ENCODE measurements at places on chromosomes 13 and 19.

GRCh38 chr13:112977091-112977490 is 8.1 kb downstream of the MCF2L start:
- DNase-seq: no peak

DNA sequence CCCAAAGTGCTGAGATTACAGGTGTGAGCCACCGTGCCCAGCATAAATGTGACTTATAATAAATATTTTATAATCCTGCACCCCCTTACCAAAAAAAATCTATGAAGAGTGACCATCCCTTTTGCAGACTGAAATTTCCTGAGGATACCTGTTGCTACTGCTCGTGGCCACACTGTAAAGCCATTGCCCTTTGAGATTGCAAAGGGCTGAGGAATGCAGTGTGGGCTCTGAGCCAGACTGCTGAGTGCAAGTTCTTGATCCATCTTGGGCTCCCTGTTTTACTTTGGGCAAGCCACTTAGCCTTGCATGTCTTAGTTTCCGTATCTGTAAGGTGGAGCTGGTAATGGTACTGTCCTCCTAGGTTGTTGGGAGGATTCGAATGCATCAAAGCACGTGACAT is 23.4 kb downstream of the SIPA1L3 start:
- DNase-seq: no peak

DNA sequence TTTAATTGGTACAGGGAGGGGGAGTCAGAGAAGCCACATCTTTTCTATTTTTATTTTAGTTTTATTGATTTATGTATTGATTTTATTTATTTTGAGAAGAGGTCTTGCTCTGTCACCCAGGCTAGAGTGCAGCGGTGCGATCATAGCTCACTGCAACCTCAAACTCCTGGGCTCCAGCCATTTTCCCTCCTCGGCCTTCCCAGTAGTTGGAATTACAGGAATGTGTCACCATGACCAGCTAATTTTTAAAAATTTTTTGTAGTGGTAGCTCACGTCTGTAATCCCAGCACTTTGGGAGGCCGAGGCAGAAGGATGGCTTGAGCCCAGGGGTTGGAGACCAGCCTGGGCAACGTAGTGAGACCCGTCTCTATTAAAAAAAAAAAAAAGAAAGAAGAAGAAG is 4.1 kb downstream of the IL27RA start:
- DNase-seq: no peak

GRCh38 chr19:6740589-6741343 is 1.3 kb downstream of the TRIP10 start:
- no peak for DNase-seq

GRCh38 chr13:32002873-32003272 is 28.7 kb upstream of the FRY start:
- DNase-seq: no peak

DNA sequence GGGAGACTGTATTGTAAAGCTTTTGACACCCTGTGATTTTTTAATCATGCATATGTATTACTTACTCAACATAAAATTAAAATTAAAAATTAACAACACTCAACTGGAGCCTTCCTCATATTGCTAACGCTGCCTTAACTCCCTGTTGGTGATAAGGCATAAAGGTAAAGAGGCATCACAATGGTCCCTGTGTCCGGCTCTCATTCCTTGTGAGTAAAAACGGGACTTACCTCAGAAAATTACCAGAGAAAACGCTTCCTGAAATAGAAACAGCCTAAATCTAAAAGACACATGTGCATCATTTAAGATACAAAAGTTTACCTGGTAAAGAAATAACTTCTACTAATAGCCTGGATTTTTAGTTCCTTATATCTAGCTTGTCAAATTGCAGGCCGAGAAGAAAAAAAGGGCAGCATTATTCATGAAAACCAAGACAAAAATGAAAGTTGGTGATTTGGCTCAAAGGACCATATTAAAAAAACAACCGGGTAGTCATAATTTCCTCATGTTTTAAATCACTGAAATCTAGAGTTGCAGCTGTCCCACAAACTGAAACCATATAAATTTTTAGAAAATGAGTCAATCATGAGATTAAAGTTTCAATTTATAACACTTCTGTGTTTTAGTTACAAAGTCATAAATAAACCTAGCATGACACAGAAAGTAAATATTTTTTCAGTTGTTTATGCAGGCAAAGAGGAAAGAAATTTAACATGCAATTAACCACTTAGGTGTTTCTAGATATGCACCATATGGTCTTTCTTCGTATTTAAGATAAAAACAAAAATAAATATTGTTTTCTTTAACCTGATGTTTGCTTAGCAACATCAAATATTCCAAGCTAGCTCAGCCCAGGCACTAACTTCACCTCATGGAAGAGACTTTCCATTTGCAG is 94.7 kb downstream of the MIPEP start:
- DNase-seq: no peak

DNA sequence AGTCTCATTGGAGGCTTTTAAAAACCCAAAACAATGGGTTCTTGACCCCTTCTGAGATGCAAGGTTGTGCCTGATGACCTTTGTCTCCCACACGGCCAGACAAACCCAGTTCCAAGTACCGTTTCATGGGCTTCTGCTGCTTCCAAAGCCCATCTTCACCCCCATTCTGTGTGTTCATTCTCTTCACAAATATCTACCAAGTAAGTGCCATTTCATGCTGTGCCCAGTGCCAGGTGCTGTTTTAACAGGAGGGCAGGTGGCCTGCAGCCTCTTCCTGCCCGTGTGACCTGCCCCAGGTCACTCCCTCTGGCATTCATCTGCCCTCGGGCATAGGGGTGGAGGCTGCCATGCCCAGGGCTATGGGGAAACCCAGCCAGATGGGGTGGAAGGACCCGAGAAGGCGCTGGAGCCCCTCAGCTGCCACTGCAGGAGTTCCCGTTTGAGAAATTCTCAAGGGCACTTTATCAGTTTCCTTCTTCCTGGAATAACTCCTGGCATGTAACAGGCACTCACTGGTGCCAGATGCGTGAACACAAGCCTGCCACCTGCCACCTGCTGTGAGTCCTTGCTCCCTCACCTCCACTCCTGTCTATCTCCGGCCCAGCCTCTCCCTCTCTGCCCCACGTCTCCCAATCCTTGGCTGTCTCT is 12.5 kb downstream of the CAPN12 start:
- DNase-seq: no peak

DNA sequence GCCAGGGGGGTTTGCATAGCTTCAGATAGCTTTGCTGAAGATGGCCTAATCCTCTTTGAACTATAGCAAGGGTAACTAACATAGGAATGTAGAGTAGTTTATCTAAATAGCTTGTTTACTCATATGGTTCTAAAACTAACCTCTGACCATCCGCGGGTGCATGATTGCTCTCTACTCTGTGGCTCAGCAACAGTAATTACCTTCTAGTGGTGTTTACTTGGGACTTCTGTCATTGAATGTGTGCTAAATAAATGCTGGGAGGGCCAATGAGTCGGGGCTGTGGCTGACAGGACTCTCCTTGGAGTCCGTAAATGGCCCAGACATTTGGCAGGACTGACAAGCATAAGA is 1461.9 kb downstream of the UQCRFS1 start:
- no peak for DNase-seq

DNA sequence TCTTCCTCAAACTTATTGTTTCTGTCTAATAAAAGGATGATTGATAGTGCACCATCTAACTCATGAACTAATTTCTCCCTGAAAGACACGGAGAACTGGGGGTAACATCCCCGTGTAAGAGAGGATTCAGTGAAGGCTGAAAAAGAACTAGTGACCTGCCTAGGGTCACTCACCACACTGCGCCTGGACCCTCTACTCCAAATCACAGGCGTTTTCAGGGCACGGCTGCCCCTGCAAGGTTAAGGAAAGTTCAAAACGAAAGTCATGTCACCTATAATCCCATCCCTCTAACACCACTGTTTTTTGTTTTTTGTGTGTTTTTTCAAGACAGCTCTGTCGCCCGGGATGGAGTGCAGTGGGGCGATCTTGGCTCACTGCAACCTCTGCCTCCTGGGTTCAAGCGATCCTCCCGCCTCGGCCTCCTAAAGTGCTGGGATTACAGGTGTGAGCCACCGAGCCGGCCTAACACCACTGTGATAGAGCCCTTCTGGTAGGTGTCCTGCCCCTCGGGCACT is 8.7 kb downstream of the URAD start:
- no peak for DNase-seq

DNA sequence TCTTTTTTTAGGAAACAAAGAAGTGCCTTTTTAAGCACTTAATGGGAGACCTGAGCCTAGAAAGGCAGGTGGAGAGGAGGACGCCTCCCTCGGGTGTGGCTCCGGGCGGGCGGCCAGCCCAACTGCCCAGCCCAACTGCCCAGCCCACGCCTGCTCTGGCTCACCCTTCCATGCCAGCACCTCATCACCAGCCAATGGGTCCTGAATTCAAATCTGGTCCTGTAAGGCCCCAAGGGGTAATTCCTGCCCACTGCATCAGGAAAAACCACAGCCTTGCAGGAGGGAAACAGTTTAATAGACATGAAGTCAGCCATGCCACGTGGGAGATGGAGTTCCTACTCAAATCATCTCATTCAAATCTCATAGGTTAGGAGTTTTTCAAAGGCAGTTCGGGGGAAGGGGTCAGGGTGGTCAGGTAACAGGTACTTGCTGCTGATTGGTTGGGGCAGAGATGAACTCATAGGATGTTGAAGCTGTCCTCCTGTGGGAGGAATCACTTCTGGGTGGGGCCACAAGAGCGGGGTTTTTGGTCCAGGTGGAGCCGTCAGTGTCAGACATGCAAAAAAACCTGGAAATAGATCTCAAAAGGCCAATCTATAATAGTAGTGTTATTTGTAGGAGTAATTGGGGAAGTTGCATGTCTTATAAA is 64.9 kb downstream of the HSPH1 start:
- no peak for DNase-seq

- no peak for DNase-seq
Observed at GRCh38 chr13:70856025-70856424, 747.8 kb upstream of the KLHL1 start.

DNA sequence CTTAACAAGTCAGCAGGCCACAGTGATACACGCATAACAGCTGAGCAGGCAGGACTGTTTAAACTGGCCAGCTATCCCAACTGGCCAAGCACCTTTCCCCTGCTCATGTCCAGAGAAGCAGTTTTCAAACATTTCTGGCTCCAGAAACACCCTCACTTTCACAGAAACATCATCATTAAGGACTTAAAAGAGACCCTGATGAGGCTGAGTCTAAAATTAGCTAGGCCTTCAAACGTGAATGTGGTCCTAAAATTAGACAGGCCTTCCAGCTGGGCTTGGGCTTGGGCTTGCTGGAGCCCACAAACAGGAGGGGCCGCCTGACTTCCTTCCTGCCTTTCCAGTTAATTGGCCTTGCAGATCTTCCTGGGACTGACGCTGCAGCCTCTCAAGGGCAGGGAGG is 334.2 kb downstream of the DNAJC15 start:
- DNase-seq: no peak

GRCh38 chr19:15466851-15467733 is 2.7 kb upstream of the RASAL3 start:
- DNase-seq: peak; percentile 69

GRCh38 chr13:88051746-88052482 is 380.7 kb downstream of the SLITRK5 start:
- DNase-seq: no peak

GRCh38 chr13:37954191-37954590 is 84.6 kb upstream of the TRPC4 start:
- no peak for DNase-seq

DNA sequence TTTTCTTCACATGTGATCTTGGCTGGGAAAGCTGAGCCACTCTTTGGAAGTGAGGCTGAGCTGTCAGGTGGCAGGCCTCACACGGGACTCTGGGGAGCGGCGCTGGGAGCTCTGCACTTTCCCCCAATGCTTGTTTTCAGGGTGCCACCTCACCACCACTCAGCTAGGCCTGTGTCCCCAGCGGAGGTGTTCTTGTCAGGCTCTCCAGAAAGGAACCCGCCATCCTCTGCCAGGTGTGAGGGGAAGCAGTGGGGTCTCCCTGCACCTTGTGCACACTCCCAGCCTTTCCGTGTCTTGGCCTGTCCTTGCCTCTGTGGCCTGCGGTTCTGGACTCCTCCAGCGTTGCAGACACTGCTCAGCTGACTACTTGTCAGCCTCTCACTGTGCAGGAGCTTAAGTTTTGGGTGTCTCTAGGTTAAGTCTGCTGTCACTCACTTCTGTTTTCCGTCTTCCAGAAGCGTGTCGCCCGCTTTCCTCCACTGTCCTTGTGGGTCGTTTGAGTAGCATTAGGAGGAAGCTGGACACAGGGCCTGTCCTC is 51.9 kb downstream of the GGACT start:
- no peak for DNase-seq

- DNase-seq: no peak
Observed at GRCh38 chr13:106471957-106472543, 63.4 kb downstream of the EFNB2 start.

- no peak for DNase-seq
Observed at GRCh38 chr13:24215732-24216131, 55.2 kb downstream of the SPATA13 start.

- DNase-seq: no peak
Observed at GRCh38 chr19:46173886-46174480, 25.9 kb downstream of the IGFL2 start.

DNA sequence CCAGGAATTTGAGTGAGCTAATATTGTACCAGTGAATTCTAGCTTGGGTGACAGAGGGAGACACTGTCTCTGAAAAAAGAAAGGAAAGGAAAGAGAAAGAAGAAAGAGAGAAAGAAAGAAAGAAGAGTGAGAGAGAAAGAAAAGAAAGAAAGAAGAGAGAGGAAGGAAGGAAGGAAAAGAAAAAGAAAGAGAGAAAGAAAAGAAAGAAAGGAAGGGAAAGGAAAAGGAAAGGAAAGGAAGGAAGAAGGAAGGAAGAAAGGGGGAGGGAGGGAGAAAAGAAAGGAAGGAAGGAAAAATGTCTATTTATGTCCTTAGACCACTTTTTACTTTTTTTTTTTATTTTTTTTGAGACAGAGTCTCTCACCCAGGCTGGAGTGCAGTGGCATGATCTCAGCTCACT is 5.4 kb upstream of the ZNF491 start:
- DNase-seq: no peak

GRCh38 chr13:98568918-98569317 is 8.0 kb downstream of the STK24 start:
- no peak for DNase-seq

DNA sequence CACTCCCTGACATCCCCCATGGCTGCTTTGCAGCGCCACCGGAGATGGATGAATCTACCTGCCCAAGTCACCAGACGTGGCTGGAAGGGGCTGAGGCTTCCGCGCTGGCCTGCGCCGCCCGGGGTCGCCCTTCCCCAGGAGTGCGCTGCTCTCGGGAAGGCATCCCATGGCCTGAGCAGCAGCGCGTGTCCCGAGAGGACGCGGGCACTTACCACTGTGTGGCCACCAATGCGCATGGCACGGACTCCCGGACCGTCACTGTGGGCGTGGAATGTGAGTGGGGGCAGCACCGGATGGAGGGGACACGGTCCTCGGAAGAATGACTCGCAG is 4.6 kb downstream of the ICAM5 start:
- DNase-seq: no peak

Measured in CD4-positive, alpha-beta T cell treated with Interleukin-4 for 1 hour (primary cell).